H54 (cell line): ENCODE measurements at places on chromosomes 5 and 9.

DNA sequence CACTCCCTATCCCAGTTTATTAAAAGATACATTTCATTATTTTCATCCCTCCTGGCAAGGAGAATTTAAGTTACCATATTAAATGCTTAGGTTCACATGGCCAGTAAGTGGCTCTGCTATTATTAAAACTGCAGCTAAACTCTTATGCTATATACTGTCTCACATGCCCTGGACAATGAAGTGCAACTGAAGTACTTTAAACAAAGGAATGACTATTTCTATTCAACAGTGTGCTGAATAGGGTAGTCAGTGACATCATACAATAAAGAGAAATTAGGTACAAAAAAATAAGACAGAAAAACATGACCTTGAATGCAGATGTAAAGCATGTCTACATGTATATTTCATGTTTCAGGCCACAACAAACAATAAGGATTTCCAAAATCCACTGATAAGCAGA lies 282.6 kb upstream of the SMC2 start:
- DNase-seq: no peak

- DNase-seq: no peak
Observed at GRCh38 chr5:107639990-107640389, 30.7 kb downstream of the EFNA5 start.

GRCh38 chr5:60229691-60230185 lies 336.2 kb upstream of the PDE4D start:
- no peak for DNase-seq

DNA sequence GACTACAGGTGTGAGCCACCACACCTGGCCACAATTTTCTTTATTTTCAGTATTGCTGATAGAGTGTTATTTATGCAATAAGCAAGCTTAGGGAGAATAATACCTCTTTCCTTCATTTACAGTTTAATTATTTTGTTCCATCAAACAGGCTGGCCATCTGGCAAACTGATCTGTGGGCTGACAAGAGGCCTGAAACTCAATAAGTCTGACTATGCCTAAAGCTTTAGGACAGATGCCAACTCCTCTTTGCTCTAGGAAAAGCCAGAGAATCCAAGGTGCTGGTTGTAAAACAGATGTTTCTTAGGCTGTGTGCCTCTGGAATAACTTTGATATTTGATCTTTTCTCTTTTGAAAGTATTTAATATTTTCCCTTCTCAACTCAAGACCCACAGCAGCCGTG lies 98.4 kb downstream of the TARS1 start:
- DNase-seq: no peak

DNA sequence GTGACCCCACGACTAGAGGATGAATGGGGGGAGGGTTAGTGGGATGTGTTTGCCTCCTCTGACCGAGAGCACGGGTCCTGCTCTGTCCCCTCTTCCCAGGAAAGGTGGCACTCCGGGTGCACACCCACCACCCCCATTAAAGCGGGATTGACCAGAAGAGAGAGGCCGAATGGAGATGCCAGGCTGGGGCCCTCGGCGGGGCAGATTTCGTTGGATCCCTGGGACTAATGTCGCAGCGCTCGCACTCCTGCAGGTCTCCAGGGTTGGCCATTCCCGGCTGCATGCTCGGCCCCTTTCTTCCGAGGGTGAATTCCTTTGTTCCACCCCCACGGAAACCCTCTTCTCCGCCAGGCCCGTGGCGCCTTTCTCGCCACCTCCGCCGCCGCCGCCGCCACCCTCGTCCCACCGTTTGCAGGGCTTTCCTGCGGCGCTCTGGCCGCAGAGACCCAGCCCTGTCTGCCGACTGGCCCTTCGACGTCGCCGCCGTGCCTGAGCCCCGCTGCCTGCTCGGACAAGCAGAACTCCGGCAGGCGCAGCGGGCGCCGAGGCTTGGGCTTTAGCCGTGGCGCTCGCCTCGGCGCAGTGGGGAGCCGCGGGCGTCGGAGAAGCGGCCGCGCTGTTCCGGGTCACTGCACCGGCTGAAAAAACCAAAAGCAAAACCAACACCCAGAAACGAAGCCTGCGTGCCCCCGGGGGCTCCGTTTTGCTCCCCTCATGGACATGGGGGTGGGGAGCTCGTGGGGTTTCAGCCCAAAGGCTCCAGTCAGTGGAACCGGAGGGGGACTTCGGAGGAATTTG lies 11.8 kb downstream of the LMX1B start:
- no peak for DNase-seq
